ENCODE measurements at places on chromosomes 11 and 22.
A peak's percentile ranks its signal among the peaks of the same experiment; 100 is the strongest.

GRCh38 chr11:130785380-130786116 lies 130.7 kb downstream of the SNX19 start:
- DNase-seq, result no peak

DNA sequence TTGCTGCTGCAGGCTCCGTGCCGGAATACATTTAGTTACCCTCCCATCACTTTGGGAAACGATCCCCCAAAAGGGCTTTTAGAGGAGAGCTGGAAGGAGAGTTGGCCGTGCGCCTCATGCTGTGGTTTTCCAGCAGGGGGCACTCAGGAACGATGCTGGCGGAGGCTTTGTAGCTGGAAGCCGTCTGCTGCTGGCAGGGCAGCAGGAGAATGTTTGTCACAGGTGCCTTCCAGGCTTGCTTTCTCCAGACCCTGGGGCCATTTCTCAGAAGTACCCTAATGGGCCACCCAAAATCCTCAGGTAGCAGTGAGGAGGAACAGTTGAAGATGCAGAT lies 30.0 kb upstream of the CABP7 start:
- peak; percentile 20 for DNase-seq

GRCh38 chr11:109076870-109077269 lies 345.1 kb upstream of the C11orf87 start:
- DNase-seq, result no peak

DNA sequence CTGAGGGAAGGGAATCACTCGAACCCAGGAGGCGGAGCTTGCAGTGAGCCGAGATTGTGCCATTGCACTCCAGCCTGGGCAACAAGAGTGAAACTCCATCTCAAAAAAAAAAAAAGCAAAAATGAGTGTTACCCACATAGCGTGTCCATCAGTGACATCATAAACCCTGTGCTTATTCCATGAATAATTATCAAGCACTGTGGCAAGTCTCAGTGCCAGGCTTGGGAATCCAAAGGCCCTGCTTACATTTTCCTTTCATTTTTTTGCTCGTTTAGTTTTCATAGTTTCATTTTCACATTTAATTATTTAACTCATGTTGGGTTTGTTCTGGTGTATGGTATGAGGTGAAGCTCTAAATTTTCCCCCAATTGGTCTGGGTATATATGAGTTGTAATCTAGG lies 46.5 kb downstream of the NEU3 start:
- DNase-seq, result no peak

- DNase-seq, result no peak
Measured at GRCh38 chr11:68397256-68397655, 63.3 kb upstream of the PPP6R3 start.

GRCh38 chr11:33412241-33412640 lies 155.1 kb downstream of the HIPK3 start:
- no peak for DNase-seq

- DNase-seq, result no peak
Measured at GRCh38 chr11:17607083-17607429, 60.0 kb downstream of the OTOG start.

- DNase-seq, result no peak
Measured at GRCh38 chr11:47904808-47905207, 56.7 kb upstream of the NUP160 start.

DNA sequence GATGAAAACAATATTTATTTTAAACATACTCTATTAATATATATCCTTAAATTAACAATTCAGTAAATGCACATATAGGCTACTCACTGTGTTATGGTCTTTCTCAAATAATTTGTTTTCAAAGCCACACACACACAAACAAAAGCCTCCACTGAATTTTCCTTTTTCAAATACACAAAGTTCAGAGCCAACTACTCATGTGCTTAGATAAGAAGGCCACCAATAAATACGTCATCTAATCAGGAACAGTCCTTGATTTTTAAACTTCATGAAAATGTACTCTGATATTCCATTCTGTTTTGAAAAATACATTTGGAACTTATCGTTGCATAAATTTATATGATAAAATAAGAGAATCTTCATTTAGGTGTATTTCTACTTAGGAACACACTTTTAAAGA lies 26.0 kb downstream of the KBTBD3 start:
- DNase-seq, result no peak

DNA sequence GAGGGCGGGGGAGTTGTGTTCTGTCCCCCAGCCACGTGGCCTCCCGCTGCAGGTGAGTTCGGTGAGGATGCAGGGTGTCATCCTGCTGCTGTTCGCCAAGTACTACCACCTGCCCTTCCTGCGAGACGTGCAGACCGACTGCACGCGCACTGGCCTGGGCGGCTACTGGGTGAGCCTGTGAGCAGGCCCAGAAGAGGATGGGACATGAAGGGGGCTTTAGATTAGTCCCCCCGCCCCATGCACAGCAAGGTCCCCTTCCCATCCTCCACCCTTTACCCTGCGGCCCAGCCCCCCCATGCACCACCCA lies 4.1 kb downstream of the INPP5J start:
- DNase-seq, result no peak

GRCh38 chr22:43171019-43171491 lies 15.9 kb downstream of the TTLL12 start:
- no peak for DNase-seq

GRCh38 chr11:79087961-79088318 lies 352.9 kb downstream of the TENM4 start:
- DNase-seq, result no peak

GRCh38 chr11:6468712-6469495 lies 4.8 kb downstream of the TRIM3 start:
- no peak for DNase-seq

- DNase-seq, result no peak
Measured at GRCh38 chr11:36229091-36229705, 60.0 kb downstream of the COMMD9 start.

DNA sequence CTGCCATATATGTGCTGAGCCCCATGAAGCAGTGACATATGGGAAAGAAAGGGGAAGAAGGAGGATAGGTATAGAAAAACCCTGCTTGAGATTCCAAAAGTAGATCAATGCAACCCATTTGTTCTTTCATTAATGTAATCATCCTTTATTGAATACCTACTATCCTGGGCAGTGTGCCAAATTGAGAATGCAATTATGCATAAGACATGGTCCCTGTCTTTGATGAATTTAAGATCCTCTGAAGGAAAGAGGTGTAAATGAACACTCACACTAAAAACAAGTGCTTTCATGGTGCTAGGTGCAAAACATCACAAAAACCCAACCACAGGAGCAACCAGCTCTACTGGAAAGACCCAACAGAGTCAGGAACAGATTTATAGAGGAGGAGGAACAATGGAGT lies 29.7 kb downstream of the FLI1 start:
- no peak for DNase-seq

- DNase-seq, result no peak
Measured at GRCh38 chr22:24471570-24471969, 23.6 kb upstream of the UPB1 start.

DNA sequence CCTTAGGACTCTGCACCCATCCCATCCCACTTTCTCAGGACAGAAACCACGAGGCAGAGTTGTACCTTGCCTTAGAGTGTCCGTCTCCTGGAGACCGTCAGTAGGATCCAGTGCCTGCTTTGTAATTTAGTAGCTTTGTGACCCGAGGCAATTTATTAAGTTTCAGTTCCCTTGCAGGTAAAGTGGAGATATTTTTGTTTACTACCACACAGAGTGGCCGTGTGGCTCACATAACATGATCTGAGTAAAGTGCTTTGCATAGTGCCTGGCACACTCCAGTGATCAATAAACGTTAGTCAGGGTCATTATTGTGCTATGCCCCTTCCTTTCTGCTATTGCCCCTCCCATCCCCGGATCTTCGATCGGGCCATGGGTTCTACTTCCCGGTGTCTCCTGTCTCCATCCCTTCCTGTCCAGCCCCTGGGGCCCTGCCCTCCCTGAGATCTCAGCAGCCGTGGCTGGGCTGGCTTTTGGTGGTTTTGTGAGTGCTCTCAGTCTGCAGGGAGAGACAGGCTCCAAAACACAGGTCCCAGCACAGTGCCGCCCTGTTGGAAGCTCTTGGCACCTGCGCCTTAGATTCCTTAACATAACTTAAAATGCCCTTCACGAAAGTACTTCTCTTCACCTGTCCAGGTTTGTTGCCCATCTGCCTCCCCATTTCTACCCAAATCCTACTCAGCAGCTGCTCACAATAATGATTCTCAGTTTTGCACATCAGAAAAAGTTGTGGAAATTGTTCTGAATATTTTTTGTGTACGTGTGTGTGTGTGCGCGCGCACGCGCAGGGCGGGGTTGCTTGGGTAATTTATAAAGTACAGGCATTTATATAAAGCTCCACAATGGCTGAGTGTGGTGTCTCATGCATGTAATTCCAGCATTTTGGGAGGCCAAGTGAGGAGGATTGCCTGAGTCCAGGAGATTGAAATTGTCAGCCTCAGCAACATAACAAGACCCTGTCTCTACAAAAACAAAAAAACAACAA lies 753.7 kb downstream of the NTM start:
- DNase-seq, result no peak

GRCh38 chr22:41952713-41953112 lies 763 bp downstream of the SMIM45 start:
- no peak for DNase-seq

DNA sequence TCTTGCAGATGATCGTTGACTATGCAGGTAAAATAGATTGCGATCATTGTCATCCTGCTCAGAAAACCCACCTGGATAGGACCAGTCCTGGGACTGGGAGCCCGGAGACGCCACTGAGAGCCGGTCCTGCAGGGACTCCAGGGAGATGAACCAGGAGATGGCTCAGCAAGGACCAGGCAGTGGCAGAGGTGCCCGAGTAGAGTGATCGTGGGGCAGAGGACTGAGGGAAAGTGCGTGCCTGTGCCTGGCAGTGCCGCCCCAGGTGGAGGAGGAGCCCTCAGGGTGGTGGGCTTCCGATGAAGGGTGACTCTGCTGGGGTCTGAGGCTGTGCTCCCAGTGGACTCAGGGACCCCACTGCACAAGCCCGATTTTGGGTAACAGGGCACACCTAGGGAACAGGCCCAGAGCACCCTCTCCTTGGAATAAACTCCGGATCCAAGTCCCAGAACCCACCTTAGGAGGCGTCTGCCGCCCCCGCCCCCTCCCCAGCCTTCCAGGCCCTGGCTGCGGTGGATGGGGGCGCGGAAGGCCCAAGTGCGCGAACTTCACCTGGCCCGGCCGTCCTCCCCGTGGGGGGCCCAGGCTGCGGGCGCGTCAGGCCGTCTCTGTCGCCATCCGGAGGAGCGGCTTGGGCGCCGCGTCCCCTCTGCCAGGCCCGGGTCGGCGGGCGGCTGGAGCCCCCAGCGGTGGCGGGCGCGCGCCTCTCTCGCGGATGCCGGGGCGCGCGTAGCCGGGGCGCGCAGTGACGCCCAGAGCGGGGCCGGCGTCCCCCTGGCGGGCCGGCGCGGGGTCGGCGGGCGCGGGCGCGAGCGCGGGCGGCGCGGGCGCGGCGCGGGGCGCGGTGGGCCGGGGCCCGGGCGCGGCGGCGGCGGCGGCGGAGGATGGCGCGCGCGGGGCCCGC lies 1338.8 kb downstream of the BRD1 start:
- DNase-seq, result no peak

GRCh38 chr11:82930229-82930628 lies 28.7 kb downstream of the DDIAS start:
- DNase-seq, result no peak

- DNase-seq, result no peak
Measured at GRCh38 chr22:26372890-26373289, 56.2 kb upstream of the ASPHD2 start.

DNA sequence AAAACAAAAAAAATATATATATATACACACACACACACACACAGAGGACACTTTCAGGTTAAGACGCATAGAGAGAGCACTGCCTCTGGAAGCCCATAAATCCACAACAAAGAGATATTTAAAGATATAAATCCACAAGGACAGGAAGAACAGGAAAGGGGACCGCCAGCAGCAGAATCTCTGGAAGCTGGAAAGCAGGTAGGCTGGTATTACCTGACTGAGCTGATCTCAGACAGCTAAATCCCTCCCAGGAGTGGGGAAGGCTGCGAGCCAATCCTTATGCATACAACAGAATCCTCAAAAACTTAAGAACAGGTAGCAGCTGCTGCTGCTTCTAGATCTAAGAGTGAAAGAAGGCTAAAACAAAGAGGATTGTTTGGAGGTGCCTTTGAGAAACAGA lies 1.8 kb upstream of the MCAT start:
- DNase-seq, result no peak

DNA sequence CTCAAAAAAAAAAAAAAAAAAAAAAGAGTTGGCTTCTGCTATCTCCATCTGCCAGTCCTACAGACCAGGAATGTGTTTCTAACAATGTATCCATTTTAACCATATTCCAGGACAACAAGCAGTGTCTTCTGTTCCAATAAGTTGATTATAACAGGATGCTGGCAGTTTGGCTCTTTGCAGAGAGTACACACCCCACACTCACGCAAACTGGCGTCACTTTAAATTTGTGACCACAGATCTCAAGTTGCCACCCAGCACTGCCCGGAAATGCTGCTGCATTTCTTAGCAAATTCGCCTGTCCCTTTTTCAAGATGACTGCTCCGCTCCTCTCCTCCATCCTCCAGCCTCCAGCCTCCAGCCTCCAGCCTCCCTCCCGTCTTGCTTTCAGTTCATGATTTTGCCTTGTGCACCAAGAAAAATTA lies 44.3 kb downstream of the SCGB1A1 start:
- DNase-seq, result no peak

DNA sequence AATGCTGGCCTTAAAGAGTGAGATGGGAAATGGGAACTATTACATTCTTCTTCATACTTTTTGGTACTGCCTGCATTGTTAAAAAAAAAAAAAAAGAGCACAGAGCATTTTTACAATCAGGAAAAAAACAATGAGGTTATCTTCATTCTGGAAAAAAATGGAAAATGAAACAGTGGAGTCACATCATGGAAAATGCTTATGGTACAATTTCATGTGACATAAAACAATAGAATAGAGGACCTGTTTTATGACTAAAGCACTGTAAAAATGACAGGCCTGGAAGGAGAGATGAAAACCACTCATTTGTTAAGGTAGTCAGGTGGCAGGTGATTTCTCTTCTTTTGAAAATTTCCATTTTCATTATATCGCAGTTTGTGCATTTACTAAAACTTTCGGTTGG lies 75.0 kb downstream of the TIMP3 start:
- no peak for DNase-seq

Data from stimulated activated naive CD8-positive, alpha-beta T cell treated with anti-CD3 and anti-CD28 coated beads, Interleukin-15, amount 100 ng/mL, for 72 hours (primary cell).